ENCODE measurements at places on chromosomes 7 and 10. TPM values are rescaled to one million over a fixed set of nuclear protein-coding genes. Genes with fewer than 3 reads are reported as not detected.

GRCh38 chr10:81969136-81969535 lies 94.1 kb downstream of the NRG3 start:
- DNase-seq: no peak

- no peak for DNase-seq
These were observed 36.6 kb upstream of the AGR3 start for GRCh38 chr7:16918288-16918895.

GRCh38 chr7:45159296-45159695 lies 1.7 kb downstream of the RAMP3 start:
- DNase-seq: no peak

DNA sequence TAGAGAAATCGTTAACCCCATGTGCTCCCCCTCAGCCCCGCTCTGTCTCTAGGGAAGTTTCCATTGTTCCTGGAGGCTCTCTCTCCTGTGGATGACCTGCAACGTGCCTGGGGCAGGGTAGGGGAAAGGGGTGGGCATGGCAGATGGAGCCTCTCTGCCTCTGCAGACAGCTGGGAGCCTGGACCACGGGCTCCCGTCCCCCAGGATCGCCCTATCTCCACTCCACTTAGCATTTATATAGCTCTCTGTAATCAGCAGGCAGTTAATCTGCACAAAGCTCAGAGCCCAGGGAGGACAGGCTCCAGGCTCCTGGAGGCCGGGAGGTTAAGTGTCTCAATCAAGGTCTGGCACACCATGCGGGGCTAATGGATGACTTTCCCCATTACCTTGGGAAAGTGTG lies 369.7 kb downstream of the PLXNA4 start:
- DNase-seq: no peak

DNA sequence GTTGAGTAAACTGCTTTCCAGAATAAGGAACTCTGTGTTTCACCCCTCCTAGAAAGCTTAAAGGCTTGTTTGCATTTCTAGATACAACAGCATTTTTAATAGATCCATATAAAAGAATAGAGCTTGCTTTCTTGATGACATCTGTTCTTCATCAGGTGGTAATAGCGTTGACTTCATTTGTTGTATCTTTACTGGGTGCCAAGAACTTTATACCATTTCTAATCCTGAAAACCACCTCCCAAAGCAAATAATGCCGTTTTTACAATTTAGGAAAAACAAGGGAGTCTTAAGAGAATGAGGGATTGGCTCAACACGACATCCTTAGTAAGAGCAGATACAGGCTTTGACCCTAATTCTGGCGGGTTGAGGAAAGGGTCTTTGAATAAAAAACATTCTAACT lies 993.4 kb downstream of the TYW1 start:
- no peak for DNase-seq

DNA sequence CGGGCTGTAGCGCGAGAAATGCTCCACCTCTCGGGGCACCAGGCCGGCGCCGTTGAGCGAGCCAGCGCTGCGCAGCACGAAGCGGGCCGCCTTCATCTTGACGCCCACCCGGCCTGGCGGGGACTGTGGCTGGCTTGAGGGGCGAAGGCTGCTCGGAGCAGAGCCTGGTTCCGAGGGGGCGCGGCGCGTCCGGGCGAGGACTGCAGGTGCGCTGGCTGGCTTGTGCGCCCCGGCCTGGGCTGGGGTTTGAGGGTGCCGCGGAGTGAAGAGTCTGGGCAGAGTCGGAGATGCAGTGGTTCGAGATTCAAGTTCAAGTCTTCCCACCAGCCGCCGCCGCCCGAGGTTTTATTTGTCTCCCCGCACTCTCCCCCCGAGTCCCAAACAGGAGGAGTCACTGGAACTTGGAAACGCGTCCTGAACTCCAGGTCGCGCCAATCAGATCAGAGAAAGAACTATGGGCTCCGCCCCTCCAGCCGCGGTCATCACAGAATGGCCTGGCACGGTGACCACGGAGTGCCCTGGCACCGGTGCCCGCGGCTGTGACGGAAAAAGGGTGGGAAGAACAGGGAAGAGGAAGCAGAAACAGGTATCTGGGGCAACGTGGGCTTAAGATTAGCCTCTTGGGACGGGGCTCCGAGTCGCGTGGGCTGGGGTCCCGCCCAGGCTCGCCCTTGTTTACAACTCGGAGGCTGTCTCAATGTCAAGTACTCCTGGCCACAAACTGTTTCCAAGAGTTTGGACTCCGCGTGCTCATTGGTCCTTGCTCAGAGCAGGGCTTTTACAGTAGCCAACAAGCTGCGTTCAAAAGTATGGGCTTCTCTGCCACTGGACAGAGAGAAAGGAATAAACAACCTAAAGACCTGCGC lies at the start of gene PDK4:
Gene PDK4, minus strand, starts transcription at position 319 of the 866 bp plus-strand sequence. Its CDS starts 223 bp downstream, at position 96.
- DNase-seq: no peak

- DNase-seq: no peak
These were observed 230.5 kb upstream of the MBL2 start for GRCh38 chr10:53003094-53003493.

DNA sequence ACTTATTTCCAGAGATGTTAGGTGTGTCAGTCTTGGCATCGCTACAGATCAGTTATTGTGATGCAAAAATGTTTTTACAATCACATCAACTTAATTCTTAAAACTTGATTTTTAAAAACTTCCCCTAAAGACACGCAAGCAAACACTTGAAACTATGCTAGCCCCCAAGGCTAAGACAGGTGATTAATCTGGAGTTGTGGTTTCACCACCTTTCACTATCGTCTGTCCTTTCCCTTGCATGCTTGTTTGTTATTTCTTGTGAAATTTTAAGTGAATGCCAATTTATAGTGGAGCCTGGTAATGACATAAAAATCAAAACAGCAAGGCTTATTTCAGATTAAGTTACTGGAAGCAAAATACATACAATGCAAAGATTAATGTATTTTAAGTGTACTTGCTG lies 70.4 kb downstream of the SLC35B4 start:
- DNase-seq: no peak

DNA sequence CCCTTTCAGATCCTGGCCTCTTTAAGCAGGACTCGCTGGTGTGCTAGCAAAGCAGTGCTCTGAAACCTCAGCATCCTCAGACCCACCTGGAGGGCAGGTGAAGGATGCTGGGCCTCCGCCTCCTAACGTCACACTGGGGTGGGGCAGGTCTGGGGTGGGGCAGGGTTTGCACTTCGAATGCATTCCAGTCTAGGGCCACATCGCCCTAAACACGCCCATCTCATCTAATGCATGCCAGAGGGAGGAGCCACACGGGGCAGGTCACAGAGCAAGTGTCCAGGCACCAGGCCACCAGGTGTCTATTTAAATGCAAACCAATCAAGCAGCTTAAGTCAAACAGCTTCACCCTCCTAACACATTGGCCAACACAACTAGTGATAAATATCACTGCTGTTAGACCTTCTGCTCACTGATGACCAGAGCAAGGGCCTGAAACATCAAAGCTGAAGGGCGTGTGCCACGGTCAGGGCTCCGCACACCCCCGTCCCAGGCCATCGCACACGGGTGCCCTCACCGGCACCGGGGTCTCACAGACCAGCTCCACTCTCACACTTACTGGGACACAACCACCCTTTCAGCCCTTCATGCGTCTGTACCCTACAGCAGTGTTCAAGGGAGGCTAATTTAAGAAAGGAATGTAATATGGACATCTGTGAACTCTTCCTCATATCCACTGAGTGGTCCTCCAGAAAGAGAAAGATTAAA lies 47.1 kb downstream of the DIP2C start:
- DNase-seq: no peak

DNA sequence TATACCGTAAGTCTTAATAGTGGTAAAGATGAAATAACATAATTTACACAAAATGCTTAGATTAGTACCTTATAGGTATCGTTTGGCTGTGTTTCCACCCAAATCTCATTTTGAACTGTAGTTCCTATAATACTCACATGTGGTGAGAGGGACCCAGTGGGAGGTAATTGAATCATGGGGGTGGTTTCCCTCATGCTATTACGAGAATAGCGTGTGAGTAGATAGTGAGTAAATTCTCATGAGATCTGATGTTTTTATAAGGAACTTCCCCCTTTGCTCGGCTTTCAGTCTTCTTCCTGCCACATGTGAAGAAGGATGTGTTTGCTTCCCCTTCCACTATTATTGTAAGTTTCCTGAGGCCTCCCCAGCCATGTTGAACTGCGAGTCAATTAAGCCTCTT lies 426.3 kb upstream of the POT1 start:
- DNase-seq: no peak

GRCh38 chr7:94414481-94414880 lies 19.8 kb downstream of the COL1A2 start:
- no peak for DNase-seq

- DNase-seq: no peak
These were observed 10.2 kb downstream of the BRI3 start for GRCh38 chr7:98291717-98292116.

DNA sequence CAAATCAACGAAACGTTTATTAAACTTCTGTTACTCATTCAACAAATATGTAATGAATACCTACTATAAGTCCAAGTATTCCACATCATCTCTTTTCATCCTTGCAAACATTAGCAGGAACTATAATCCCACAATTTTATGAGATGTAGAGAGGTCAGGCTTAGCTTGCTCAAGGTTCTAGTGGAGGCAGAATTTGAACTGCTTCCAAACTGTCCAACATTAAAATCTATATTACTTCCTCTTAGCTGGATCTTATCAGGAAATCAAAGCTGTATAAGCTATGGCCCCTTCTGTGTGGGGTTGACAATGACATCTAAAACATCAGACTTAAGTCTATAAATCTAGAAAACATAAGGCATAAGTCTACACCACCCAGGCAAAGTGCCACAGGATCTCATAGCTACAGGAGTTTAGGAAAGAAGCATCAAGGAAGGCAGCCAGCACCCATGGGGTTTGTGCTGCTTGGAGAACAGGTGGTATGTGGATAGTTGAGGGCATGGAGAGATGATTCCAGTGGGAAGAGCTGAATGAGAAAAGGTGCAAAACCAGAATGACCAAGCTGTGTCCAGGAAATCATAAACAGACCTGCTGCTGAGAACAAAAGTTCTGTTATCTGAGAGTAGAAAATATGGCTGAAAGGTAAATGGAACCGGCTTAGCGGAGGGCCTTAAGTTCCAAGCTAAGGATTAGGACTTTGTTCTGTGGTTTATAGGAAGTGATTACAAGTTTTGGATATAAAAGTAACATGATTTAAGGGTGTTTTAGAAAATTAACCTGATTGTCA lies 34.5 kb downstream of the PAPSS2 start:
- no peak for DNase-seq

The LRRC17 gene
- total RNA-seq: not detected

The SLC13A1 gene
- total RNA-seq: 0.05 TPM

The FBXL13 gene
- total RNA-seq: 0.54 TPM

The SGCE gene
- 0.42 TPM for total RNA-seq

The ADAM12 gene
- total RNA-seq: not detected

The PLXDC2 gene
- not detected for total RNA-seq

The NEURL1 gene
- 3.6 TPM for total RNA-seq

The CYP2C18 gene
- total RNA-seq: 1.1 TPM

The ALOX5 gene
- 3.1 TPM for total RNA-seq

The ATP6V0A4 gene
- not detected for total RNA-seq

The EMX2 gene
- not detected for total RNA-seq

Measured in activated T-helper 1 cell treated with anti-CD3 and anti-CD28 coated beads, Interleukin-12 subunit alpha, Interleukin-12 subunit beta, Interleukin-2, Interleukin-4 antibody, amounts not matched to agents 30 ng/mL and 10 ng/mL and 1 ng/mL, durations not matched to agents 14 hours and 24 hours and 36 hours (primary cell).